ENCODE measurements at places on chromosomes 3 and 15.

GRCh38 chr3:128482666-128483656 is 10.0 kb downstream of the GATA2 start:
- DNase-seq: peak; percentile 93

DNA sequence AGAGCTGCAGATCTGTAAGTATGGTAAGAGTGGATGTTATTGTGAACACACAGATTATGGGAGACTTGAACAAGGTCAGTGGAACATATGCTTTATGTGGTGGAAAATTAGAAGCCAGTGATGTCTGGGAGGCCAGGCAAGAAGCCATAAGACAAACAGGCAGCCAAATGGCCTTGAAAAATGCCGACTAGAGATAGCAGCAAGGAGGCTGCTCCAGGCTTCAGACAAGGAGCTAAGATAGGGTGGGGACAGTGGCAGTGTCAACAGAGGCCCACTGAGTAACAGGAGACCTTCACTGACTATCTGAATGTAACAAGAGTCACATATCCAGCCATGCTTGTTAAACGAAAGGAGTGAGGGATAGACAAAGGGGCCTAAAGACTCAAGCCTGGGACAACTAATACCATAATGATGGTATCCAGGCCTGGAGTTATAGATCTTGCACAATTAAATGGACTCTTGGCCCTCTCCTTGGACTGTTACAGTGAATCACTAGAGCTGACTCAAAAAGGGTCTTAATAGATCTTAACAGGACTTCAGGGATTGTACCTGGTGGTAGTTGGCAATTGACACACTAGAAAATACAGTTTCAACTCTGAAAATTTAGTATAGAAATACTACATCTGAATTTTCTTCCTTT is 50.6 kb downstream of the CFAP20DC start:
- DNase-seq: peak; percentile 4

- no peak for DNase-seq
Observed at GRCh38 chr3:61669668-61670299, 108.4 kb downstream of the PTPRG start.

DNA sequence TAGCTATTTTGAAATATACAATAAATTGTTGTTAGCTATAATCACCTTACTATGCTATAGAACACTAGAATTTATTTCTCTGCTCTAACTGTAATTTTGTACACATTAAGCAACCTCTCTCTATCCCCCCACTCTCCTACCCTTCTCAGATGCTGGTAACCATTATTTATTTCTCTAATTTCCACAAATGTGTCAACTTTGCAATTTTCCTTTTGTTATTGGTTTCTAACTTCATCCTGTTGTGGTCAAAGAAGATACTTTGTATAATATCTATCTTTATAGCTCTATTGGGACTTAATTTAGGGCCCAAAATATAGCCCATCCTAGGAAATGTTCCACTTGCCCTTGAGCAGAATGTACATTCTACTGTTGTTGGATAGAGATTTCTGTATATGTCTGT is 229.3 kb downstream of the SATB1 start:
- DNase-seq: no peak

DNA sequence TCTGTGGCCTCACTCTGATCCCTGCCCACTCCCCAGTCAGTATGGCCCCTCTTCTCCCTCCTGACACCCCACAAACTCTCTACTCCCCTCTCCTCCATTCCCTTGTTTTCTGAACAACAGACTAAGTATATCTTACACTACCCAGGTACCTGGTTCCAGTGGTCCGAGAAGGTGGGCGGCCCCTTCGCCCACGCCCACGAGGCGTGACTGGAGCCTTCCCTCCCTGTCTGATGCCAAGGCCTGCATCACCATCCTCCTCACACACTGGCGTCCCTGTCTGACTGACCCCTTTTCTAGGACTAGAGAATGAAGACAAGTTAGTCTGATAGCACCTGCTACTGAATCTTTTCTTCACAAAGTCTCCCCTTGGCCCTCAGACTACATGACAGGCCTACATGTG is 50.0 kb downstream of the TUBGCP4 start:
- DNase-seq: no peak

Data from HFFc6 (cell line).